ENCODE measurements at places on chromosomes 3 and 15. TPM values are rescaled to one million over a fixed set of nuclear protein-coding genes. Genes with fewer than 3 reads are reported as not detected.

The NLGN1 gene
- total RNA-seq = 0.11 TPM

The LRRC28 gene
- total RNA-seq = 21.9 TPM

- no peak for DNase-seq
These were observed 20.8 kb downstream of the ATP13A3 start for GRCh38 chr3:194465920-194466570.

- DNase-seq = no peak
These were observed 7.3 kb upstream of the ISG20 start for GRCh38 chr15:88631464-88632028.

DNA sequence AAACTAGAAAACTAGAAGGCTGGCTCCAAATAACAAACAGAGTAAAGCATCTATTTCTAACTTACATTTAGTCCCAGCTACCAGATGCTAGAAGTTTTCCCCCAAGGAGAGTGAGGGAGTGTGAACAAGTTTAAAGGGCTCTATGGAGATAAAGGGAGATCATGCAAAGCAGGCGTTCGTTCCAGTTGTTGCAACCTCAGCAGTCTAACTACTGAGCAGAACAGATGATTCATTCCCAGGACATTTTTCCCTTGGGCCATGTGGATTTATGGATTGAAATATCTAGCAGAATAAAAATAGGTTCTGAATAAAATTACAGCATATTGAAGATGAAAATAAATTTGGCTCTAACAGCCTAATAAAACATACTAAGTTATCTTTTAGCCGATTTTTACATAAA, 154.8 kb upstream of the TTC14 start:
- no peak for DNase-seq

- DNase-seq = no peak
These were observed 27.2 kb upstream of the POMGNT2 start for GRCh38 chr3:43132870-43133636.

GRCh38 chr3:64502284-64502683, 185.5 kb downstream of the ADAMTS9 start:
- DNase-seq = no peak

The SLC6A11 gene
- total RNA-seq = not detected

DNA sequence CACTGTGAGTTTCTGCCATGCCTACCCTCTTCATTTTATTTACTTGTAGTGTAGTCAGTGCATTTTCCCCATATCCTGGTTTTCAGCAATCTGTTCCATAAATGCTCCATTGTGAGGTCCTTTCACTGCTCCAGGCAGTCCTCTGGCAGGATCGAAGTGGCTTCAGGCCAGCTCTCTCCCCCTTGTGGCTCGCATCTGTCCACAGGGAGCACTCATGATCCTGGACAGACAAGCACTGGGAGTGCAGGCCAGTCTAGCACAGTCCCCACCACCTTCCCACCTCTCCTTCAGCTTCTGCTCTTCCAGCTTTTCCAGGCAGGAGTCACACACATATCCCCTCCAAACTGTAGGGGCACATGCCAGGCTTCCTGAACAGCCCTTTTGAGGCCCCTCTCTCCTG, 173.6 kb downstream of the PPM1L start:
- no peak for DNase-seq

The ZNF385D gene
- total RNA-seq = 0.20 TPM

The DISP2 gene
- total RNA-seq = under 0.01 TPM
